Activated T-cell treated with anti-CD3 and anti-CD28 coated beads for 1 hour (primary cell): ENCODE measurements at places on chromosomes 2 and 18.
A peak's percentile ranks its signal among the peaks of the same experiment; 100 is the strongest.

DNA sequence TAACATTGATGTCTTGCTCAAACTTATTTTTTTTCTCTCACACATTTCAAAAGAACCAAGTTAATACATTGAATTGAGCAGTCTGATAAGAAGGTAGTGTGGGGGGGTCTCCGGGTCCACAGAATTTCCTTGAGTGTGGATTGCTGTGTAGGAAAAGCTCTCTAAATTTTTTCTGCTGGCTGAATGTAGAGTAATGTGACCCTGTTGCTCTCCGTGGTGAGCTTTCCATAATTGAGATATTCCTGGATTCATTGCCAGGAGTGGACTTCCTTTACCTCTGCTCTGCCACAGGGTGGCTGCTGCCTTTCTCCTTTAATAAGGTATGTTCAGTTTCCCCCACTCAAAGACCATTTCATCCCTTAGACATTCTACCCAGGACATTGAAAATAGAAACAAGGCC is 50.9 kb downstream of the PKP4 start:
- DNase-seq: no peak

DNA sequence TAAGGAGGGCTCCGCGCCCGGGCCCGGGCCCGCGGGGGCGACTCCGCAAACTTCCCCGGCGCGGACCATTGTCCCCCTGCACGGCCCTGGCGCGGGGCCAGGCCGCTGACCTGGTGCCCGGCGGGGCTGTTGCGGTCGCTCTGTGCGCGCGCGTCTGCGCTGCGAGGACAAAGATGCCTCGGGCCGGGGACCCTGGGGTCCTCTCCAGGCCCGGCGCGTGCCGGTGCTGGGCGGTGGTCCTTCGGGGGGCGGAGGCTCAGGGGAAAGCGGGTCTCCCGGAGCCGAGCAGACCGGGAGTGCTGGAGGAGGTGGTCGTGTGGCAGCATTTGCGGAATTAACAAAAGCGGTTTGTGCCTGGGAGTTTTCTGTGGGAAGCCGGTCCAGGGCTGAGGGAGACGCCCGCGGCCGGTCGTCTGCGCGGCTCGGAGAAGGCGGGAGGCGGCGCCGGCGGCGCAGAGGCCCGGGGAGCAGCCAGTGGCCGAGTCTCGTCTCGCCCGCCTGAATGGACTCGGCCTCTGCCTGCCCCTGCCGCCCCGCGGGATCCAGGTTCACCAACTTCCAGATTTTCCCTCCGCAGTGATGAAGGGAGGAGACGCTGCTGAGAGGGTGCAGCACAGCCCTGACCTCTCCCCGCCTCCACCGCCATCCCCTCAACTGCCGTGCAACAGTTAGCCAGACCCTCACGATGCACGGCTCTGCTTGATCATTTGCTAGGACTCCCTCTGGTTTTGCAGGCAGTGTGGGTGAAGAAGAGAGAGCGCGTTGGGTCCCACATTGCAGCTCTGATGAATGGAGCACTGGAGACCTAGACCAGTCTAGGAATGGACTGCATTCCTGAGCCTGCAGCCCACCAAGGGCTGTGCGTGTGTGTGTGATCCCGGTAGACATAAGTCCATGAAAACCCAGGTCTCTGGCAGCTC is 705 bp downstream of the EFR3B start:
- no peak for DNase-seq

DNA sequence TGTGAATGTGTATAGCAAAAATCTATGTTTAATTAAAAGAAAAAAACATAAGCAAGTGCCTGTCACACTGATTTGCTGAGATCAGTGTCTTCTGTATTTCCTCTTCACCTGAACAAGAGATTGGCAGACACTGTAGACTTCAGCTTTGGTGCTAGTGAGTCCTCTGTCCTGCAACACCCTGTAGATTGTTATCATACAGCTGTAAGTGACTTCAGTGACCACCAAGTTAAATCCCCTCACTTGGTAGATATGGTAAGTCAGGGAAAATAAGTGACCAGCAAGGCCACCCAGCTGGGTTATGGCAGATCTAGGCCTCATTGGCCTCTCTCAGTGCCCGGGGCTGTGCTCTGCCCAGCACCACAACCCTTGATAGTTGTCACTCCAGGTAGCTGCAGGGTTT is 119.7 kb upstream of the EML6 start:
- DNase-seq: no peak

DNA sequence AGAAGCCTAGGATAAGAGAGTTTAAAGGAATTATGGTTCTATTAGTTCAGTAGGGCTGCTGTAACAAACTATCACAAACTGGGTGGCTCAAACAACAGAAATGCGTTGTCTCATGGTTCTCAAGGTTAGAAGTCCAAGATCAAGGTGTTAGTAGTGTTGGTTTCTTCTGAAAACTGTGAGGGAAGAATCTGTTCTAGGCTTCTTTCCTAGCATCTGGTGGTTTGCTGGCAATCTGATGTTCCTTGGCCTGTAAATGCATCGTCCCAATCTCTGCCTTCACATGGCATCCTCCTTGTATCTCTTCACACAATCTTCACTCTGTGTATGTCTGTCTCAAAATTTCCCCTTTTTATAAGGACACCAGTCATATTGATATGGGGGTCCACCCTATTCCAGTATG is 76.3 kb downstream of the MDH1 start:
- no peak for DNase-seq

- DNase-seq: peak; percentile 27
Observed at GRCh38 chr18:13216711-13217465, 1.7 kb upstream of the LDLRAD4 start.

DNA sequence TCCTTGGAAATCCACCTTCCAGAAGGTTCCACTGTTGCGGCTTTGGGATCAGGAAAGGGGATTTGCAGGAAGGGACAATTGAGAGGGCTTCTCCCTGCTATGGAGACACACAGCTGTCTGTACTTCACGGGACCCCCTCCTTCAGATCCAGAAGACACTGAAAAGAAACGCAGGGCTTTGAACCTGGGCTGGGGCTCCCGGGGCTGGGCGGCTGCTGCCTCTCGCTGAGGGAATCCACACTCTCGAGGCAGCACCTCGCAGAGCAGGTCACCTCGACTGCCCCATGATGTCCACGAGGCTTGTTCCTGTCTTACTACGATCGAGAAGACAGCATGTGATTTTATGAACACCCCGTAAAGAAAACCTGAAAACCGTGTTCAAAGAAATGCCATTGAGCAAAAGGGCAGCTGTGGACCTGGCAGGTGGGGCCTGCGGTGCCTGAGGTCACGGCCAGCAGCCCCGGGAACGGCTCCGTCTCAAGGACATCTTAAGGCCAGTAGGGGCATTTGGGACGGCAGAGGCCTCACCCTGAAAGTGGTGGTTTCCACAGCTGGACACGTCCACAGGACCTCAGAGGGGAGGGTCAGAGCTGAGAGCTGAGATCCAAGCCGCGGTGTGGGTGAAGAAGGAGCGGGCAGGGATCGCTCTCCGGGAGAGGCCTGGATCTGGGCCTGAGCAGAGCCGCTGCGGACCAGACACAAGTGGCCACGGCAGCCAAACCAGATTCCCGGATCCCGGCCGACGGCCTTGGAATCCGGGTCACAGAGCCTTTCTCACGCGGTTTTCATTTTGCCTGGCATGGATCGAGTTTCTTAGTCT is 165.7 kb downstream of the RTP5 start:
- DNase-seq: no peak

DNA sequence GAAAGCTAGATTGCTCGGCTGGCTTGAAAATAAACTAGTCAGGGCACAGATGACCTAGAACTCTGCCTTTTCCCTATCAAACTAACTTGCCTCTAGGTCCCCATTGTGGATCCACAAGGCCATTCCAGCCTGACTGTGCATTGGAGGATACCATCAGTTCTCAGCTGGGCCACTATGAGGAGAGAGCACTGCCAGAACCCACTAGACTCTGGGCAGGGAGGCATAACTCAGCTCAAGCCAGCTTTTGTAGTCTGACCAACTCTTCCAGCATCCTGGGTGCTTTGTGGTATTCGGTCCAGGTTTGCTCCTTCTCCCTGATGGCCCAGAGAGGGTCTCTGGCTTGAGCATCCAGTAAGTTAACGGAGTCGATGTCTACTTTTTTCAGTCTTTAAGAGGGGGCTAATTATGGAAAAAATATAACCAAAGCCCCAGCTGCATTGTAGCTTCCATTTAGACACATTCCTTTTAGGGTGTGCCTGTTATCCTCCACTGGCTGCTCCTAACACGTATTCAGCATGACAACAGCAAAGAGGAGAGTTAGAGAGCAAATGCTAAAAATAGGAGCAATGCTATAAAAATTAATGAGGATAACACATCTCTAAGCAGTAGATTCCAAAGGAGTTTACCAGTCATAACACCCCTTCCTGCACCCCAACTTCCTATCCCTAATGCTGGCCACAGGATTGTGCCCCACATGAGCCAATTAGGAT is 15.2 kb downstream of the GKN2 start:
- no peak for DNase-seq

GRCh38 chr2:202149936-202150335 is 76.9 kb downstream of the KIAA2012 start:
- DNase-seq: no peak

DNA sequence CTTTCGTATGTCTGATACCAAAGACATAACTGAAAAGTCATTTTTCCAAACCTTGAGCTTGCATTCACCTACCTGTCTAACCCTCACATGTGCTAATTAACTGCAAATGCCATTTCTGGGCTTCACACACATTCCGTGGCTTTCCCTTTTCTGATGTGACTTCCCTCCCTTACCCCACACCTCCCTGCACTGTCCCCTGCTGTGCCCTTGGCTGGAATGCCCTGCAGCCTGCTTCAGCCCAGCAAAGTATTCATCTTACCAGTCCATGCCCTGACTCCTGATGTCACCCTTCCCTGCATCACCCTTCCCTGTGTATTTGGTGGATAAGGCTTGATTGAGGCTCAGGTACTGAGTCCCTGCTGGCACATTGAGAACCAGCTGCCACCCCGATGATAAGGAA is 12.2 kb downstream of the RETSAT start:
- no peak for DNase-seq

GRCh38 chr2:100196786-100197494 is 54.5 kb upstream of the AFF3 start:
- no peak for DNase-seq

GRCh38 chr2:240956171-240956934 is 42.1 kb upstream of the SNED1 start:
- no peak for DNase-seq

DNA sequence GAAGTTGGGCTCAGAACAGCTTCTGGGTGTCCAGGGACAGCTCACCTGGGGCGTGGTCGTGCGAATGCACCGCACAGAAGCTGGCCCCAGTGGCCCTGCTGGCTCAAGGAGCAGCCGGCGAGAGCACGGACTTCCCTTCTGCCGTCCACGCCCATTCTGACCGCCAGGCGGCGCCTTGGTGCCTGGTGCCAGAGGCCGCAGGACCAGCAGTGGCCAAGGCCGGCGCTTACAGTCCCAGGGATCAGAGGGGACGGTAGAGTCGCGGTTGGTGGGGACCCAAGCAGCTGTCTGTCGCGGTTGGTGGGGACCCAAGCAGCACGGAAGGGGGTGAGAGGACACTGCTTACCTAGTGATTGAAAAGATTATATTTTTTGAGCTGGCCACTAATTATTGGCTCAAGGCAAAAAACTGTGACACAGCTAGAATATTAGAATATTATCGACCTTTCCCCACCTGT is 25.7 kb downstream of the NPPC start:
- DNase-seq: peak; percentile 38

DNA sequence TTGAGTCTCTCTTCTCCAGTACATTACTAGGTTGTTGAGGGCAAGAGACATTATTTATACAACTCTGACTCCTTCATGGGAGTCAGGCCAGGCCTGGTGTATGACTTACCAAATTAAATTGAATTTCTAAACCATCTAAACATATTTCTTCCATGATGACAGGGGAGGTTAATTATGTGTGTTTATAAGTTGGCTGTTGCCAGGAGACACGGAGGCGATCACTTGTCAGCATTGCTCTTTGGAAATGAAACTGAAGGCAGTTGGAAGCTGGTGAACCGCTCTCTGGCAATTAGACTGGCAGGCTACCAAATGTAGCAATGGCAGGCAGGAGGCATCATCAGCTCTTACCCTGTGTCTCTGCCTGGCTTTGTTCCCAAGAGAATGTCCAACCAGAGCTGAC is 241.4 kb downstream of the KCNS3 start:
- no peak for DNase-seq

DNA sequence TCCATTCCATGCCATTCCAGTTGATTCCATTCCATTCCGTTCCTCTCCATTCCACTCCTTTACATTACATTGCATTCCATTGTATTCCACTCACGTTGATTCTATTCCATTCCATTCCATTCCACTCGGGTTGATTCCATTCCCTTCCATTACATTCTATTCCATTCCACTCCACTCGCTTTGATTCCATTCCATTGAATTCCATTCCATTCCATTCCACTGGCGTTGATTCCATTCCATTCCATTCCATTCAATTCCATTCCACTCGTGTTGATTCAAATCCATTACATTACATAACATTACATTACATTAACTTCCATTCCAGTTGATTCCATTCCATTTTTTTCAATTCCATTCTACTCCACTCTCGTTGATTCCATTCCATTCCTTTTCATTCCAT is 1142.8 kb downstream of the RPIA start:
- no peak for DNase-seq

DNA sequence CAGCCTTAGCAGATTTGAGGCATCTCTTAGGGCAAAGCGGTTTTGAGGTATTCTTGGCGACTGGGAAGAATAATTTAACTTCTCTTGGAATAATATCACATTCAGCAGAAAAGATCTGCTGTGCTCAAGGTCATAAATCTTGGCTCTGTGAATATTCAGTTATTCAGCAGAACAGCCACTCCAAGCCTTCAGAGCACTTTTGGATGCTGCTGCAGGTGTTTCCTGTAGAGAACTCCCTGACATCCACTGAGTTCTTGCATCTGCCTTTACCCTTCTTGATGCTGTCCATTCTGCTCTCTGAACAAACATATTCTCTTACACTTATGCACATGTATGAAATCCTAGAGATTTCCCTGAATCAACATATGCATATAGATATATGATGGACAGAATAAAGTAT is 390.3 kb downstream of the NRXN1 start:
- DNase-seq: no peak

GRCh38 chr2:111236025-111236424 is 115.3 kb downstream of the BCL2L11 start:
- DNase-seq: no peak

GRCh38 chr2:203612246-203612645 is 77.1 kb upstream of the RAPH1 start:
- no peak for DNase-seq

- DNase-seq: no peak
Observed at GRCh38 chr18:22021701-22022100, 147.7 kb upstream of the GATA6 start.
